ENCODE measurements at places on chromosomes 7 and 10.

GRCh38 chr10:133466683-133467275 is 13.0 kb downstream of the SCART1 start:
- DNase-seq = no peak

GRCh38 chr10:132724446-132724845 is 61.5 kb downstream of the NKX6-2 start:
- DNase-seq = peak; percentile 93

DNA sequence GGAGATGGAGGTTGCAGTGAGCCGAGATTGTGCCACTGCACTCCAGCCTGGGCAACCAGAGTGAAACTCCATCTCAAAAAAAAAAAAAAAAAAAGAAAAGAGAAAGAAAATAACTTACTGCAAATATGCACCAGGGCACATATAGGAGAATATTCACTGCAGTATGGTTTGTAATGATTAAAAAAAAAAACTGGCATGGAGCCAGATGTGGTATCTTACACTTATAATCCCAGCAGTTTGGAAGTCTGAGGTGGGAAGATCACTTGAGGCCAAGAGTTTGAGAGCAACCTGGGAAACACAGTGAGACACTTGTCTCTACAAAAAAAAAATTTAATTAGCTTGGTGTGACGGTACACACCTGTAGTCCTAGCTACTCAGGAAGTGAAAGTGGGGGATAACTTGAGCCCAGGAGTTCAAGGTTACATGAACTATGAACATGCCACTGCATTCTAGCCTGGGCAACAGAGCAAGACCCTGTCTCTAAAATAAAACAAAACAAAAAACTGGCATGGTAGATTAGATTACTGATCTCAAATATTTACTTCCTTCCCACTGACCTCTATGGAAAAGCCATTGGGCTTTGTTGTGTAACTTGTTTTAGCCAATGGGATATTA is 85.6 kb downstream of the MICU1 start:
- DNase-seq = no peak

DNA sequence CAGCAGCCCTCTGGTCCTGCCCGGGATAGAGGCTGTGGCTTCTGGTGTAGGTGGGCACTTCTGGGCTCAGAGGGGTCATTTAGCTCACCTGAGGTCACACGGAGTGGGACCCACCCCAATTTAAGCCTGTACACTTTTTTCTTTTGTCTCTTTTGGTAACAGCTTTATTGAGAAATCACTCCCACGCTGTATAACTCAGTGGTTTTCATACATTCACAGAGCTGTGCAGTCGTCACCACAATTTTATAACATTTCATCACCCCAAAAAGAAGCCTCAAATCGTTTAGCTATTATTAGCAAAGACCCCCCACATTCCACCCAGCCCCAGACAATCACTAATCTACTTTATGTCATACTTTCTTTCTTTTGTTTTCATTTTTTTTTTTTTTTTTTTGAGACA is 62.3 kb downstream of the LHPP start:
- no peak for DNase-seq

DNA sequence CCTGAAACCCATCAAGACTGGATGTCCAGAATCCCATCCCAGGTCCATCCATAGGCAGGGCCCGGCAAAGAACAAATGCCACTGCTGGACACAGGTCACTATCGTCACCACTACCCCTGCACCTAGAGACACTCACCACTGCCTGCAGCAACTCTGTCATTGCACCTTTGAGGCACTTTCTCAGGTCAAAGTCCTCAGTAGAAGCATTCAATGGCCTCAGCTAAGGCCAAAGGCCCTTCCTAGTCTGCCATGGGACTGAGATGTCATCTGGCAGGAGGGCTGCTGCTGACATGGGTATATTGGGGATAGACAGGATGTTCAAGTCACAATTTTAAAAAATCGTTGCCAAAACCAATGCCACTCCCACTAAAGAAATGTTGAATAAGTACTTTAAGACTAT is 58.7 kb downstream of the GPAM start:
- DNase-seq = no peak

DNA sequence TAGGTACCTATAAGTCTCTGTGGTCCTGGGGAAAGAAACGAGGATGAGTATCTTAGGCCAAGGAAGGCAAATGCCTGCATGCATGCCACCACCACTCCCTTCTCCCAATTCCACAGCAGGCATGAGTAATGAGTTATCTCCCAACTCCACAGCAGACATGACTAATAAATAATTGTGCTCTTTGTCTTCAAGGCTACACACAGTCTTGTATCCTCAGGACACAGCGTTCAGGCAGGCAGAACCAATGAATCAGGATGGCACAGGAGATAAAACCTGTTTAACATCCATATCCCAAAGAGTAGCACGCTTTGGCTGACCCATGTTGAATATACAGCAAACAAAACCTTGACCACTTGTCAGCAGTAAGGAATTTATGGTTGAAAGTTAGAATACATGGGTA is 229.7 kb upstream of the NFE2L3 start:
- DNase-seq = no peak

DNA sequence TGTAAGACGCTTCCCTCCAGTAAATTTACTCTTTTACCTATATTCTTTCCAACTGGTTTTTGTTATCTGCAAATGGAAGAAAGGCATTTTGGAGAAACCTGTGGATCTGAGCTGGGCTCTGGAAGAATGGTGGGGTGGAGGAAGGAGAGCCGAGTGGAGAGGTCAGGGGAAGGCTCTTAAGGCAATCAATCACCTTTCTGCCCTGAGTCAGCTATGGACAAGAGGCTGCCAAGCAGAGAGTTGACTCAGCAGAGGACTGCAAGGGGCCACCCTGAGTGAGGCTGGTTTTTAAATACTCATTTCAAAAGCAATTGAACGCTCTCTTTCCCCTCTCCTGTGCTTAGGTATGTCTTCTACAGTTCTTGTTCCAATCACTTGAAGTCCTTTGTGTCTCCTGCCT is 81.8 kb downstream of the SPAG6 start:
- peak; percentile 55 for DNase-seq

Measured in skeletal muscle cell (primary cell).